ENCODE measurements at places on chromosomes 3 and 15. TPM values are rescaled to one million over a fixed set of nuclear protein-coding genes. Genes with fewer than 3 reads are reported as not detected.

DNA sequence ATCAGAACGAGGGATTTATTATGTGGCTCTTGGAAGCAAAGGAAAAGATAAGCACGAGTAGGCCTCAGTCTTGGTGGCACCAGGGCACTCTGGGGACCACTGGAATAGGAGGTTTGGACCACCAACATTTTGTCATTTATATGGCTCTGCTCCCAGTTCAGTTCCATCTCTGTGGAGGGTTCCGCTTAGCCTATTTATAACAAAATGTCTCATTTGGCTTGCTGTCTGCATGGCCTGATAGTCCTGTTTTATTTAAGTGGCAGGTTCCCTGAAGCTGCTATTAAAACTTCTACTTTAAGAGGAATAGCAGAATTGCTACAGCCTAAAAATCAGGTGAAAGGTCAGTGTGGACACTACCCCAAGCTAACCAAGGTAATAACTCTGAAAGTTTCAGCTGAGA, 27.2 kb downstream of the MAP2K5 start:
- no peak for DNase-seq

GRCh38 chr15:82135638-82136037, 89.8 kb upstream of the MEX3B start:
- DNase-seq: no peak

GRCh38 chr3:29478611-29479010, 197.7 kb downstream of the RBMS3 start:
- no peak for DNase-seq

The NKIRAS1 gene
- 1.2 TPM for total RNA-seq

The LINGO1 gene
- 0.16 TPM for total RNA-seq

Data from HT-29 (cell line).